Foreskin melanocyte (primary cell): ENCODE measurements at places on chromosomes 7 and 10.

GRCh38 chr7:23691320-23691719 lies 11.3 kb downstream of the FAM221A start:
- DNase-seq, result no peak

DNA sequence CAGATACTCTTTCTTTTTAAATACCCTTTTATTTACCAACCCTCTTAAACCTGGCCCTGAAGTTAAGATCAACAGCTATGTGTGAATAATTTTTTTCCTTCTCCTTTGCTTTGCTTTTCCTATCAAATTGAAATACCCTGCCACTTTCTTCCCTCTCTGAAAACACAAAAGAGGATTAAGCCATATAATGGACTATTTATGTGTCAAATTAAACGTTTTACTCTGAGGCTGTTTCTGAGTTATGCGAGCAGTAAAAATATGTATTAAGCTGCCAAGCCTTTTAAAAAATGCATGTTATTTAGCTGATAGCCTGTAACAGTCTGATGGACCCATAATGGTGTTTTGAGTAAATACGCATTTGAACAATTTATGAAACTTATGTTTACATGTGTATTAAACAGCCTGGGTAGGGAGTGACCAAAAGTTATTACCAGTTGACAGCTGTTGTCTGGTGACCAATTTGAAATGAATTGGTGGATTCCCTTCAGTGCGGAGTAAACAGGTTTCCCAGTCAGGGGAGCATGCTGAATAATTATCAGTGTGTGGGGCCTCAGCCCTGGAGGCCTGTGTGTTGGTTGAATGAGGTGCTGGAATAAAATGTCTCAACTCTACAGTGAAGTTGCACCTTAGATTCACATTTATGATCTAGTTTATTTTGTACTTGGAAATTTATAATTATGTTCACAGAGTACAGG lies 89.6 kb downstream of the AUTS2 start:
- no peak for DNase-seq

DNA sequence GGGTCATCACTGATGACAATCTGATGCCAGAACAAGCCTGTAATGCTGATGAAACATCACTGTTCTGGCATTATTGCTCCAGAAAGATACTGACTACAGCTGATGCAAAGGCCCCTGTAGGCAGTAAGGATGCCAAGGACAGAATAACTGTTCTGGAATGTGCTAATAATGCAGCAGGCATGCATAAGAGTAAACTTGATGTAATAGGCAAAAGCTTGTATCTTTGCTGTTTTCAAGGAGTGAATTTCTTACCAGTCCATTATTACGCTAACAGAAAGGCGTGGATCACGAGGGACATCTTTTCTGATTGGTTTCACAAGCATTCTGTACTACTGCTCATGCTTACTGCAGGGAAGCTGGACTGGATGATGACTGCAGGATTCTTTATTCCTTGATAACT lies 18.7 kb downstream of the LCOR start:
- DNase-seq, result no peak

- DNase-seq, result no peak
These were observed 184.0 kb downstream of the PTPN20 start for GRCh38 chr10:47095211-47095610.

DNA sequence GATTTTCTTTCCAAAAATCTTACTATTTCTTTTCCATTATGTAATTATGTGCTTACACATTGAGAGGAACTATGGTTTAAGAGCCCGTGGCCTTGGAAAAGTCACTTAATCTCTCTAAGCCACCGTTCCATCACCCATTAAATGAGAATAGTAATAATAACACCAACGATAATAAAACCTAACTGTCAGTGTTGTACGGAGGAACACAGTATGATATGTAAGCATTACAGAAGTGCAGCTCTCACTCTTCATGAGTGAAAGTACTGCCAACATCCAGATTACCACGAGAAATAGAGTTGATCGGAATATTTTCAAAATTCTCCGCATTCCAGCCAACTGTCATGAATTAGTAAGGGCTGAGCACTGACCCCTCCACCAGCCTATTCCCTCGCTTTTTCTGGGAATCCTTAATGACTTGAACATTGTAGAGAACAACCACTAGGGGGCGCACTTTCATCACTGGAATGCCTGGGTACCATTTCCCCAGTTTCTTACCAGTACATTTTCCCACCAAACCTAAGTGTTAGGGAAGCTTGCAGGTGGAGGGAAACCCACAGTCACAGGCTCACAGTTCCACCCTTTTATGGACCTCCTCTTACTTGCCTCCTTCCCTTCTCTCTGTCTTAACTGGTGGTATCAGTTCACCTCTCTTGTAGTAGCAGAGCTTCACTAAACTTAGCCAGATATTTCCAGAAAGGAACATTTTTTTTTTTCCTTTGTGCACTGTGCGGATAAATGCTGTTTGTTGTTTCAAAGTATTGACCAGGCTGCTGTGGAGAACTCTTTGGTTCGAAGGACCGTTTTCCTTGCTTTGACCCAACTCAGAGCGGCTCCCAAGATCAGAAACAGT lies 27.8 kb downstream of the NKX2-3 start:
- DNase-seq, result peak; percentile 40

- no peak for DNase-seq
These were observed 15.7 kb downstream of the SLC13A4 start for GRCh38 chr7:135712182-135712782.

GRCh38 chr10:68145705-68146104 lies 36.4 kb downstream of the MYPN start:
- no peak for DNase-seq

DNA sequence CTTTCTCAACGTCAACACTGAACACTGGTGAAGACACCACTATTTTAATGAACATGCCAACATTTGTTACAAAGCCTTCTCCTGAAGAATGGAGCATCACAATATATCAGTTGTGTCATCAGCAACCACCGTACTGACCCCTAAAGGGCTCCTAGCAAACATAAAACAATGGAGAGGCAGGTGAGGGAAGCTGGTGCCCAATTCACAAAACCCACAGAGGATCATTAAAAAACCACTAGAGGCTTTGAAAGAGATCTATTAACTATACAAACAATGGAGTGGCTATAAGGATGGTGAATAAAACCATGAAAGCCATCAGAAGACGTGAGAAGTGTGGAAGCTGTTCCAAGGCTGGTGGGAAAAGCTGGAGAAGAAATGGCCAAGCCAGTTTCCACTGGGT lies 150.8 kb downstream of the FAM107B start:
- DNase-seq, result no peak

DNA sequence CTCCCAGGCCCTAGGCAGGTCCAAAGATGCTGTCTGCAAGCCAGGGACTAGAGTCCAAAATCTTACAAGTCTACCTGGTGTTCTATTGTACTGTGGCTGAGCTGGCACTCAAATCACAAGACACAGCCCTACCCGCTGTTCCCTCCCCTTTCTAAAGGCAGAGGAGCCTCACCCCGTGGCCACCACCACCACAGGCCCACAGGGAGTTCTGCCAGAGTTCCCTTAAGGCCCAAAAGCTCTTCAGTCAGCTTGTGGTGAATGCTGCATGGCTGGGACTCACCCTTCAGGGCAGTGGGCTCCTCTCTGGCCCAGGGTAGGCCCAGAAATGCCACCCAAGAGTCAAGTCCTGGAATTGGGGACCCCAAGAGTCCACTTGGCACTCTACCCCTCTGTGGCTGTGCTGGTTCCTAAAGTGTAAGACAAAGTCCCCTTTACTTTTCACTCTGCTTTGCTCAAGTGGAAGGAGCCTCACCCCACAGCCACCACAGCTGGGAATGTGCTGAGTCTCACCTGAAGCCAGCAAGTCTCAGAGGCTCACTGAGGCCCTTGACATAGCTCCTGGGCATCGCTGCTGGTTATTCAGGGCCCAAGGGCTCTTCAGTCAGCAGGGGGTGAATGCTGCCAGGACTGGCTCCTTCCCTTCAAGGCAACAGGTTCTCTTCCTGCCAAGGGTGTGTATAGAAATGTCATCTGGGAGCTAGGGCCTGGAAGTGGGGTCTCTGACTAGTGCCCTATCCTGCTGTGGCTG lies 48.8 kb upstream of the PSAP start:
- DNase-seq, result no peak

GRCh38 chr10:126637501-126637900 lies 33.0 kb downstream of the C10orf90 start:
- no peak for DNase-seq

GRCh38 chr7:42876182-42877068 lies 35.4 kb downstream of the C7orf25 start:
- DNase-seq, result peak; percentile 58

DNA sequence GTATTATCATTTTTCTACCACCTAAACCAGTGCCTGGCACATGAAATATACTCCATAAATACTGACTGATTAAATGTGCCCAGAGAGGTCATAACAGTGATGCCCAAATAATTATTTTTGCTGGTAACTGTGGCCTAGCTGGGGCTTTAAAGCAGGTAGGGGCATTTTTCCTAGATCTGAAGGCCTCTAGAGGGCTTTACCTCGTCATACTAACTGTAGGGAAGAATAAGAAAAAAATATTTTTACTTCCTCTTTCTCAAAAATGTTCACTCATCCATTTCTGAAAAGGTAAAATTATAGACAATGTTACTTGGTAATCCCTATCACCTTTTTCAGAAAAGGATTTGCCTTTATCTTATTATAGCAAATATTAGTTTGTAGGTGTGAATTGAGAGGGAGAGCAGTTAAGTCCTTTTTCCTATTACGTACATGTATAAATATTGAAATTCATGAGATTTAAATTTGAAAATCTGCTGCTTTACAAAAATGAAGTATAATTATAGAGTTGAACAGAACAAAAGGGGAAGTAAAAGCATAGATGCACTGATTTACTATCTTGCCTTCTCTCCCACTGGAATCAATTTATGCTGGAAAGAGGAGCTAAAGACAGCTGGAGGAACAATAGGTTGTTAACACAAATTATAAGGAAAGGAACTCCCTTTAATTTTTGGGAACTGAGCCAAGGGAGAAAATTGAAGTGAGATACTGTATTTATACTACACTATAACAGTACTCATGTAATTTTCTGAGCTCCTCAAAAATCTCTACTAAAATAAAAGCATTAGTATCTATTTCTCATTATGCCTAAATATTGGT lies 71.5 kb upstream of the NOBOX start:
- no peak for DNase-seq

GRCh38 chr10:5812283-5813090 lies 747 bp downstream of the GDI2 start:
- DNase-seq, result peak; percentile 24

- DNase-seq, result no peak
These were observed 37.3 kb upstream of the PRKAR2B start for GRCh38 chr7:107007007-107007891.

DNA sequence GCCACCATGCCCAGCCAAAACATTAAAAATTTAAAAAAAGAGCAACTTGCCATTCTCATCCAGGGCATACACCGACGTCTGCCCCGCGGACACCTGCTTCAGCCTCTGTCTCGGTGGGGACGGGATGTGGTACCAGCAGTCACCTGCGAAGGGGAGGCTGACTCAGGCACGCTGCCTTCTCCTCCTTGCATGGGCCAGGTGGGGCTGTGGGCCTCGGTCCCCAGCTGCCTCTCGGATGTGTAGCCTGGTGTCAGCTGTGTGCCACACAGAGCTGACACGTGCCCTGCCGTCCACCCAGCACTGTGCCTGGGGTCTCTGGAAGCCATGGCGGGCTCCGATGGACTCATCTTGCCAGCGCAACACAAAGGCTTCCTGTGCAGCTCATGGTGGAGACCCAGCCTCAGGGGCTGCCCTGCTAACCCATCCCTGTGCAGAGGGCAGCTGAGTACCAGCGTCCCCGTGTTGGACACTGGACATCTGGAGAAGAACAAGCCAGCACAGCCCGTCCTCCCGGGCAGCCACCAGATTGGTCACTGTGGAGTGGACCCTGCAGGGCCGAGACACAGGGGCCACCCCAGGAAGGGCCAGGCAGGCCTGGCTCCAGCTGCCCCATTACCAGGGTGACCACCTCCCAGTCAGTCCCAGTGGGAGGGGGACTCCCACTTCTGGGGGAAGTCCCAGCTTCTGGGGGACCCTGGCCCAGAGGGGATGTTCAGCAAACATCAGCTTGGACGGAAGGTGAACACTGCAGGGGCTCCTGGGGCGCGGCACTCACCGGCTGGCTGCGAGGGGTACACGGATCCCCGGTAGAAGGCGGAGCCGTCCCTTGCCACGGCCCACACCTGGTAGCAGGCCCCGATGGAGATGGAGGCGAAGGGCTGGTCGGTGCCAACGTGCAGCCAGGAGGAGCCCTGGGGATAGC lies 10.6 kb downstream of the BHLHA15 start:
- DNase-seq, result no peak

DNA sequence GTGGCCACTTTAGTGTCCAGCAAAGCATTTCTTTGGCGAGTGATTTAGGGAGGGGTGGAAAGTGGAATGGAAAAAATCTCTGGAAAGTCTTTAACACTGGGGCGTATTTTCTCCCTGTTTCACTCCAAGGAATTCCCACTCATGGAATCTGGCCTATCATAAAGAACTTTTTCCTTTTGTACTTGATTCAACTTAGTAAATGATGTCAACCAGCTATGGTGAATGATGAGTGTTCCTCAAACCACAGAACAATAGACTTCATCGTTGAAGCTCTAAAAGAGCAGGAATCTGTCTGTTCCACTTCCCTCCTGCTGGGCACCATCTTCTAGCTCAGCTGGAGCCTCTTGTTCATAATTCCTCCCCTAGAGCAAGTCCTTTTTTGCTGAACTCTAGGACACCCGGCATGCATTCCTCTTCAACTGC lies 66.5 kb downstream of the EPDR1 start:
- no peak for DNase-seq

DNA sequence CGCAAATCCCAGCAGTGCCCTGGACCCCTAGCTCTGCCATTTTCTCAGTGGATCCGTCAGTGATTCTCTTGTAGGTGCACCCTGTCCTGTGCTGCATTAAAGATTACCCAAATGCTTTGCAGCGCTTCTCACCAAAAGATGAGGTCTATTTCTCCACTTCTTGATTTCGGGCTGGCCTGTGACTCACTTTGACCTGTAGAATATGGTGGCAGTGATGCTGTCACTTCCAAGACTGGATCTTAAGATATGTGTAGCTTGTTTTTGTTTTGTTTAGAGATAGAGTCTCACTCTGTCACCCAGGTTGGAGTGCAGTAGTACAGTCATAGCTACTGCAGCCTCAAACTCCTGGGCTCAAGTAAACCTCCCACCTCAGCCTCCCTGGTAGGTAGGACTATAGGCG lies 37.0 kb upstream of the ZMIZ1 start:
- DNase-seq, result no peak

DNA sequence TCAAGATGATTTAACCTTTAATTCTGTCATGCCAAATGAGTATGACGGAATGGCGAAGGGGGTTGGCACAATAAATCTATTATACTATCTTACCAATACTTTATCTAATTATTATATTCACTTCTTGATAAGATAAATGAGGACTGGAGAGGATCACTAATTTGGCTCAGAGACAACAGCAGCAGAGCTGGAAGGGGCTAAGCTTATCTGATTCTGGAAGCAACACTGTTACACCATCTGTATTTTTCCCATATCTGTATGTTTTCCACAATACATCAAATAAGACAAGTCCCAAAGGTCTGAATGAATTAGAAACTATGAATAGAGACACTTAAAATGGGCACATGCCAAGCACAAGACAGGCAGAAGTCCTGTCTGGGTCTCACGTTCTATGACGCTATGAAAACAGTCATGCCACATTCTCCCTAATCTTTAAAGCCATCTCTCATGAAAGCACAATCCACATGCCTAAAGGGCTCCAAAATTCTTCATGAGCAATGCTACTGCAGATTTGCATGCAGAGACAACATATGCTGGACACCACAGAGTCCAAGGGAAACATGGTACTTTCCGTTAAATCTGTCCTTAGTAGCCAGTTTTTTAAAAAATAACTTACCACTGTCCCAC lies 88.3 kb downstream of the SLC25A13 start:
- DNase-seq, result peak; percentile 92

GRCh38 chr7:127821146-127821545 lies 169.2 kb downstream of the SND1 start:
- DNase-seq, result no peak

GRCh38 chr7:1951159-1951536 lies 281.1 kb downstream of the ELFN1 start:
- peak; percentile 67 for DNase-seq
